Breast epithelium (tissue), 4 donors: ENCODE measurements at places on chromosomes 1 and 21.

DNA sequence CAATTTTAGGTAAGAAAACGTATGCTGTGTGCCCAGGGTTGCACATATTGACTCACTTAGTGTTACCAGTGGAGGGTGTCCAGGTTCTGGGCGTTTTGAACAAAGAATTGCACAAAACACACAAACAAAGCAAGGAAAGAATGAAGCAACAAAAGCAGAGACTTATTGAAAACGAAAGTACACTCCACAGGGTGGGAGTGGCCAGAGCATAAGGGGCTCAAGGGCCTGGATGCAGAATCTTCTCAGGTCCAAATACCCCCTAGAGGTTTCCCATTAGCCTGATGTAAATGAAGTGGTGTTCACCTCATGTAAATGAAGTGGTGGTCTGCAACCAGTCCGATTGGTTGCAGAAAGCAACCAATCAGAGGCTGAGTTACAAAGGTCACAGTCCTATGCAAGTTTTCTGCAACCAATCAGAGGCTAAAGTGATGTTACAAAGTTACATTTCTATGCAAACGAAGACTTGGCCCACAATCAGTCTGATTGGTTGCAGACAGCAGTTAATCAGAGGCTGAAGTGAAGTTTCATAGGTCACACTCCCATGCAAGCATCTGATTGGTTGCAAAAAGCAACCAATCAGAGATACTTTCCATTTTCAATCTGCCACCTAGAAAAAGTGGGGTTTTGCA, 228.3 kb downstream of the ST6GALNAC3 start:
- no peaks in the 10 kb centered on the region for H3K27me3 ChIP-seq
- no peak for DNase-seq
- no peaks in the 10 kb centered on the region for H3K36me3 ChIP-seq
- H3K27ac ChIP-seq: no peak overlapping the region
- H3K4me3 ChIP-seq: no peak overlapping the region

GRCh38 chr1:30847358-30847972, 61.1 kb downstream of the SDC3 start:
- H3K36me3 ChIP-seq: no peaks in the 10 kb centered on the region
- DNase-seq: peak; percentile 95
- no peaks in the 10 kb centered on the region for H3K27me3 ChIP-seq
- peak overlapping the region; percentile 31 for H3K4me3 ChIP-seq

GRCh38 chr1:19348441-19349198, 36.5 kb downstream of the SLC66A1 start:
- H3K4me1 ChIP-seq: no peaks in the 10 kb centered on the region
- DNase-seq: no peak
- H3K36me3 ChIP-seq: no peaks in the 10 kb centered on the region
- H3K27me3 ChIP-seq: no peaks in the 10 kb centered on the region

DNA sequence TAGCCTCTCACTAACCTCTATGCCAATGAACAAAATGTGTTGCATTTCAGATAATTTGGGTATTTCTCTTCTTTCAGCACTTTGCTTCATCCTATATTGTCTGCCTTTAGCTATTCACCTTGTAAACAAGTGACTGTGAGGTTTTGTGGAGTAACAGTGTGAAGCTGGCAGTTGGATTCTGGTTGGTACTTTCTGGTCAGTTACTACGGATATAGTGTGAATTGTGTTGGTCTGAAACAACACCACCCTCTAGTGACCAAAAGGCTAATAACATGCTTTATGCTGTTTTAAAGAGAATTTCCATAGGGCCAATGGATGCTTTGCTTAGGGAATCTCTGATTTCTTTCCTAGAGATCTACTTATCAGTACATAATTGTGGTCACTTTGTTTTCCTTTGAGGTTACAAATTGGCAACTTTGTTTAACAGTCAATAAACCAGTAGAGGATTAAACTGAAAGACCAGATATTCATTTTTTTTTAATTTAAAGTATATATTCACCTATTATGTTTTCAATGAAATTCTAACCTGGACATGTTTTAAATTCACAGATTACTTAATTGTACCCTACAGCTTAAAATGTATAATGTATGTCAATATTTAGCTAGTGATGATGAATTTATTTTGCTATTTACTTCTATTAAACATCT, 2.5 kb upstream of the PTGER3 start:
- H3K4me3 ChIP-seq: no peak overlapping the region
- no peaks in the 10 kb centered on the region for H3K4me1 ChIP-seq
- no peaks in the 10 kb centered on the region for H3K36me3 ChIP-seq
- DNase-seq: no peak

GRCh38 chr1:154862907-154863306, 7.2 kb downstream of the KCNN3 start:
- no peak for DNase-seq
- no peak overlapping the region for H3K27ac ChIP-seq
- H3K4me1 ChIP-seq: no peaks in the 10 kb centered on the region
- peaks cover 14% of the 10 kb centered on the region for H3K27me3 ChIP-seq
- no peaks in the 10 kb centered on the region for H3K36me3 ChIP-seq

GRCh38 chr1:187451238-187451637, 622.5 kb downstream of the PLA2G4A start:
- no peaks in the 10 kb centered on the region for H3K4me1 ChIP-seq
- no peaks in the 10 kb centered on the region for H3K27me3 ChIP-seq
- no peaks in the 10 kb centered on the region for H3K36me3 ChIP-seq
- no peak for DNase-seq
- no peak overlapping the region for H3K27ac ChIP-seq

DNA sequence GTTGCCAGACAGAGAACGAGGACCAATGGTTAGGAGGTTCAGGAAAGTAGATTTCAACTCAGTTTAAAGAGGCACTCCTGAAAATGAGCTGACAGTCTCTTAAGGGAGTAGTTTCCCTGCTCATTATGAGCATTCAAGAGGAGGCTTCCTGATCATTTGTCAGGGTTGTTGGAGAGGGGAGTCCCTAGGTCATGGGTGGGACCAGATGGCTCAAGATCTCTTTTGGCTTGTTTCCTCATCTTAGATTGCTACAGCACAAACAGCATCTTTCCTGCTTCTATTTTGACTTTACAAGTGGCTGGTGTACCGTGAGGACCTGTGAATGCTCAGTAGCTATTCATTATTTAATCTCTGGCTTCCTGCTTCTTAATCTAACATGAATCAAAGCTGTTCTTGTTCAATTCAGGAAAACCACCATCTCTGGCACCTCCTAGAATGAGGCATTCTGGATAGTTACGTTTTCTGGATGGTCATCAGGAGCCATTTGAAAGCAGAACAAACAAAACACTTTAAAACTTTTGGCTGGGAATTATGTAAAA, 47.6 kb downstream of the PEX14 start:
- no peaks in the 10 kb centered on the region for H3K27me3 ChIP-seq
- no peak for DNase-seq
- H3K4me3 ChIP-seq: no peak overlapping the region
- no peaks in the 10 kb centered on the region for H3K4me1 ChIP-seq
- H3K27ac ChIP-seq: peak overlapping the region; percentile 42
- no peaks in the 10 kb centered on the region for H3K36me3 ChIP-seq

DNA sequence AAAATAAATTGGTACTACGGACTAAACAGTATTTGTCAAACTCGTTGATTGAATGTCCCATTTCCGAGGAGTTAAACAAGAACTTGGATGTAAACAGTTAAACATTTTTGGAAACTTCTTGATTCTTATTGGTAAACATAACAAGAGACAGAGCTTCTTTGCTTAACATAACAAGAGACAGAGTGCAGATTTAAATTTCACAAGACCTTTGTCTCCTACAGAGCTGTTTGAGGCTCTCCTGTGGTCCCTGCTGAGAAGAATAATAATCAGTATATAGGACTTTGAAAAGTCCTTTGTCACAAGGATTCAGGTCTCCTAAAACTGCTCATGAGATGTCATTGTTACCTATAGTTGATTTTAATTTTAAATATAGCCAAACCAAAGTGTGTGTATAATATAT, 170.6 kb upstream of the C21orf91 start:
- no peak overlapping the region for H3K4me3 ChIP-seq
- no peaks in the 10 kb centered on the region for H3K27me3 ChIP-seq
- no peak overlapping the region for H3K27ac ChIP-seq
- H3K36me3 ChIP-seq: no peaks in the 10 kb centered on the region
- no peak for DNase-seq

DNA sequence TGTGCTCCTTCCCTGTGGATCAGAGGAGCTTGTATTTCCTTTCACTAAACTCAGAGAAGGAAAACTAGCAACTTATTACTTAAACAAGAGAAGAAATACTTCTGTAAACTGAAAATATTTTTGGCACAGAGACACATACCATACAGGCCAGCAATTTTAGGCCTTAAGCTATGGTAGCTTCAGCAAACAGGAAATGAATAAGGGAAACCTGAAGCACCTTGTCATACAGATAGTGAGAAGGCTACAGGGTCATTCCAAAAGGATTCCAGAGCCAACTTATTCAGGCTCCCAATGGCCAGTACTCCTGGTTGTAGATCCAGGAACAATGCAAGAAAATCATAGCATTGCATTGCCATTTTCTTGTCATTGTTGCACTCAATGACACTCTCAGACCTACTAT, 9.1 kb upstream of the KYAT3 start:
- peak overlapping the region; percentile 56 for H3K27ac ChIP-seq
- no peaks in the 10 kb centered on the region for H3K36me3 ChIP-seq
- no peak for DNase-seq
- no peaks in the 10 kb centered on the region for H3K27me3 ChIP-seq
- peaks cover 6% of the 10 kb centered on the region for H3K4me1 ChIP-seq

DNA sequence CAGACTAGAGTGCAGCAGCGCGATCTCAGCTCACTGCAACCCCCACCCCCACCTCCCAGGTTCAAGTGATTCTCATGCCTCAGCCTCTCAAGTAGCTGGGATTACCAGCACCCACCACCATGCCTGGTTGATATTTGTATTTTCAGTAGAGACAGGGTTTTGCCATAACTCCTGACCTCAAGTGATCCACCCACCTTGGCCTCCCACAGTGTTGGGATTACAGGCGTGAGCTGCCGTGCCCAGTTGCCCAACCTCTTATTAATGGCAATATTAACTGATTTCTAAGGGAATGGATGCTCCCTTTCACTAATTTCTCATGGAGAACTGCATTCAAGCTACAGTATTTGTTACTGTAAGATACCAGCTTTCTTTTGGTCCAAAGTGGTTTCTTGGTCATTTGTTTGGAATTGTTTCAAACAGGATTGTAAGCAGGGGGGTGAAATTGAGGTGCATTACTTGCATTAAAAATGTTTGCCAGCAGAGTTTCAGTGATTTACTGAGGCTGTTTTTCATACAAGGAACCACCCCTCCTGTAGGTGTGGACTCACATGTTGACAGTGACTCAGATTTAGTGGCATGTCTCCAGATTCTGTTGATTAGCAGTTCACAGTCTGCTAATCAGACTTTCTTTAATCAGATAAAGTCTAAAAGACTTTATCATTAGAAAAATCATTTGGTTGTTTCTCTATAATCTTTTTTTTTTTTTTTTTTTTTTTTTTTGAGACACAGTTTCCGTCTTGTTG, 3.9 kb upstream of the TGFBR3 start:
- no peaks in the 10 kb centered on the region for H3K27me3 ChIP-seq
- no peaks in the 10 kb centered on the region for H3K36me3 ChIP-seq
- no peak overlapping the region for H3K27ac ChIP-seq
- no peak for DNase-seq
- no peak overlapping the region for H3K4me3 ChIP-seq
- no peaks in the 10 kb centered on the region for H3K4me1 ChIP-seq

- DNase-seq: no peak
- no peaks in the 10 kb centered on the region for H3K36me3 ChIP-seq
- H3K27me3 ChIP-seq: no peaks in the 10 kb centered on the region
Measured at GRCh38 chr1:4527819-4528218, 126.6 kb upstream of the AJAP1 start.

- no peak for DNase-seq
- H3K36me3 ChIP-seq: no peaks in the 10 kb centered on the region
- no peak overlapping the region for H3K27ac ChIP-seq
Measured at GRCh38 chr1:85290826-85291225, 14.4 kb upstream of the BCL10 start.

- no peak overlapping the region for H3K4me3 ChIP-seq
- H3K4me1 ChIP-seq: no peaks in the 10 kb centered on the region
- H3K27me3 ChIP-seq: no peaks in the 10 kb centered on the region
- H3K36me3 ChIP-seq: no peaks in the 10 kb centered on the region
Measured at GRCh38 chr1:118366286-118366685, 181.3 kb upstream of the SPAG17 start.

- no peaks in the 10 kb centered on the region for H3K36me3 ChIP-seq
- H3K27me3 ChIP-seq: no peaks in the 10 kb centered on the region
- no peak overlapping the region for H3K27ac ChIP-seq
- no peak overlapping the region for H3K4me3 ChIP-seq
- no peak for DNase-seq
- no peaks in the 10 kb centered on the region for H3K4me1 ChIP-seq
Measured at GRCh38 chr1:212651977-212652376, 43.4 kb downstream of the ATF3 start.

DNA sequence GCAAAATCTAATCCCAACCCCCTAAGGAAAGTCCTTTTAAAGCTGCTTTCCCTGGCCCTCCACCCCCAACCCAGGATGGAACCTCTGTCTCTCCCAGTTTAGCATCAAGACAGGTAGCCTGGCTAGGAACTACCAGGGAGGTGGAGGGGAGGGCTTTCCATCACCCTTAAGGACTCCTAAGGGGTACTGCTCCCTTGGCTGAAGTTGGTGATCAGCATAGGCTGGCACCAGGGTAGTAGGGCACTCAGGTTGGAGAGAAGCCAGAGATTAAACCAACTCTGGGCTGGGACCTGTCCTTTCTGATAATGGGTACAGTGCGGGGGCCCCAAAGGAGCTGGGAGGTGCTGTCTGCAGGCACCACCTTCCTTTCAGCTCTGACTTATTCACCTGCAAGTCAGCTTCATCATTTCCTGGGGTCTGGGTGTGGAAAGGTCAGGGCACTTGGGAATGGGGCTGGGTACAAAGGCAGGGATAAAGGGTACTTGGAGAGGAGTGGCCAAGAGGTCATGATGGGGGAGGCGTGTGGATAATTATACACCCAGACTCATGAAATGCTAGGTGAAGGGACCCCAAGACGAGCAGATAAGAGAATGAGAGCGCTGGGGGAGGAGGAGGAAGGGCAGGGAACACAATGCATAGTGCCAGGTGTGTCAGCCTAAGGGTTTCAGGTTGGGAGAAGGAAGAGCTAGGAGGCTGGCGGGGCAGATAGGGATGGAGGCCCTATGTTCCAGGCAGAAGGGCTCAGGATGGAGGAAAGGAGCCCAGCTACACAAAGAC, 1.2 kb downstream of the ARHGEF2 start:
- peak overlapping the region; percentile 95 for H3K4me3 ChIP-seq
- DNase-seq: no peak
- no peaks in the 10 kb centered on the region for H3K27me3 ChIP-seq
- H3K27ac ChIP-seq: peak overlapping the region; percentile 99
- H3K4me1 ChIP-seq: peaks cover 19% of the 10 kb centered on the region

- no peaks in the 10 kb centered on the region for H3K4me1 ChIP-seq
- H3K27ac ChIP-seq: no peak overlapping the region
- H3K36me3 ChIP-seq: no peaks in the 10 kb centered on the region
- DNase-seq: no peak
Measured at GRCh38 chr1:210739627-210740026, 394.3 kb downstream of the KCNH1 start.
